ENCODE measurements at places on chromosomes 1 and 21.

- DNase-seq, result no peak
Observed at GRCh38 chr1:190475421-190476141, 2.1 kb downstream of the BRINP3 start.

DNA sequence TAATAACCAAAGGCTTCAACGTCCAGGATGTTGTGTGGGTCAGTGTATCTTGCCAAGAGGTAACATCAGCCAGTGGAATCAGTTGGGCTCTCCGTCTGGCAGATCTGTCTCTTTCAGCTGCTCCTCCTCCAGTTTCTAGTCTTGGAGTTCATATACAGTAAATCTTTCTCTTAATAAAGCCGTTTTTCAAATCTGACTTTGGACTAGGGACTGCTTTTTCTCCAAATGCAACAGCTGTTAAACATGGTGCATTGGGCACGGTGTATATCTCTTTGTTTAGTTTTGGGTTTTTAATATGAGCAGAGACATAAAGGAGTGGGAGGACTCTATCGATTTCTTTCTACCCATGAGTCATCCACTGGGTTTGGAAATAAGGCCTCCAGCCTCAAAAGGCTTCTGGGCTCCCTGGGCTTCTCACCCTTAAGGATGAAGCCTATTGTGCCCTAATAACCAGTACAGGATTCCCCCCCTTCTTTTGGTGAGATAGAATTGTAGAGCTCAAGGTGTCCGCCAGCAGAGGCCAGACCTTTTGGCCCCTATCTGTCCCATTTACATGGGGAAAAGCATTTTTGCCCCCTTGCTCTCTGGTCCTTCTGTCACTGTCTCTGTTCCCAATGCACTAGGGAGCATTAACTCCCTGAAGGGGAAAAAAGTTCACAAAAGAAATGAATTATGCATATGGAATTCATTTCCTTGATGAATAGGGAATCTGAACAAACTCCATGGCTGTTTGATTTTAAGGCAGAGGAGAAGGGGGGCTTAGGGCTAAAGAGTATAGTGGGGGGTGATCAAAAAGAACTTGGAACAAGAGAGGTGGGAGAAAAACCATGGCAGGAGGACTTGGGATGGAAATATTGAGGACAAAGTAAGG, 86.0 kb downstream of the PBX1 start:
- DNase-seq, result no peak

DNA sequence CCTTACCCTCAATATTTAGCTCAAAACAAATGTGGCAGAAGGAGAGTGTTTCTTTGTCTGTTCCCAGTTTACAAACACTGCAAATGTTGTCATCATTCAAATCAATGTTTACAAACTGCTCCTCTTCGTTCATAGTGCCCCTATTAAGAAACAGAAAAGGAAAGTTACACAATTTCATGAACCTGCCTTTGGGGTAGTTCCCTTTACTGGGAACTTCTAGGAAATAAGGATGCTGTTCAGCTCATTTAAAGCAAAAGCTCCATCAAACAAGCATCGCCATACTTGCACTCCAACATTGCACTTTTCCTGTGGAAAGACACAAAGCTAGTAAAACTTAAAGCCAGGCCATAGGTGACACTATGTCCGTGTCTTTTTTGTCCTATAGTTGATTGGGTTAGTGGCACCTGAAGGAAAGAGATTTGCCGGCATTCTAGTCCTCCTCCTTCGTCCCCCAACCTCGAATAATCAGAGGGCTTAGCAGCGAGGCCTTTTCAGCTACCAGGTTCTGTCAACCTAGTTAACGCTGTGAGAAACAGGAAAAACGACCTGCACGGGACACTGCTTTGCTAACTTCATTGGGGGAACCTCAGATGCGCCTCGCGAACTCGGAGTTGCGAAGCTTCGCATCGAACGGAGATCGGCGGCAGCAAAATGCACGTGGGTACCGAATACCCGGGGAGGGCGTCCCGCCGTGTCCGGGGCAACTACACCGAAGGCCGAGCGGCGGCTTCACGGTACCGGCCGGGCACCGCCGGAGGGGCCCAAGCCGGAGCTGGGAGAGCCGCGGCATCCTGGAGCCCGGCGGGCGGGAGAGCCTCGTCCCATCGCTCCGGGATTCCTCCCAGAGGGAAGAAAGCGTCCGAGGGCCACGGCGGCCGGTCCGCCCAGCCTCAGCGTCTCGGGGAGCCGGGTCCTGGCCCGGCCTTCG, 706 bp downstream of the C21orf91 start:
- DNase-seq, result peak; percentile 71

DNA sequence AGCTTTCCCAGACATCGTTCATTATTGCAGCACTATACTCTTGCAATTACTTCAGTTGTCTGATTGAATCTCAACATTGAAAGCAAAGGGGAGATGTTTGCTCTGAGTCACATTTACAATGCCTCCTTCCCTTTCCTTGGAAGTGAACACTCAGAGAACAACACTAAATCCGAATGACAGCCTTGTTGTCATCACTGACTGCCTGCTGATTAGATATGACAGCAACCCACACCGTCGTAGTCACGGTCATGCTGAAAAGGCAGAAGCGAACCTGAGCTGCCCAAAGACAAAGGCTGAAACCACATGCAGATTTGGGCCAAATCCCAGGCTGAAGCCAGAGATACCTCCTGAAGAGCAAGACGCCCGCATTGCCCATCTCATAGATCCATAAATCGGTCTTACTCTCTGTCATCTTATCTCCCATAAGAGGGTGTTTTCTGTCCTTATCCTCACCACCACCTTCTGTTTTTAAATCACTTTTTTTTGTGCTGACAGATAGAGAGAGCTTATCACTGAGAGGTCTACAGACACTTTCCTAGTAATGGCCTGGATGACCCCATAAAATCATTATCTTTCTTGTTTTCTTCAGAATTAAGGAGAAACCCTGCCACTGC, 47.5 kb downstream of the TMCO4 start:
- no peak for DNase-seq

- no peak for DNase-seq
Observed at GRCh38 chr1:201539561-201540431, 869 bp downstream of the NAV1 start.

GRCh38 chr1:116139592-116140134, 28.5 kb downstream of the MAB21L3 start:
- no peak for DNase-seq

DNA sequence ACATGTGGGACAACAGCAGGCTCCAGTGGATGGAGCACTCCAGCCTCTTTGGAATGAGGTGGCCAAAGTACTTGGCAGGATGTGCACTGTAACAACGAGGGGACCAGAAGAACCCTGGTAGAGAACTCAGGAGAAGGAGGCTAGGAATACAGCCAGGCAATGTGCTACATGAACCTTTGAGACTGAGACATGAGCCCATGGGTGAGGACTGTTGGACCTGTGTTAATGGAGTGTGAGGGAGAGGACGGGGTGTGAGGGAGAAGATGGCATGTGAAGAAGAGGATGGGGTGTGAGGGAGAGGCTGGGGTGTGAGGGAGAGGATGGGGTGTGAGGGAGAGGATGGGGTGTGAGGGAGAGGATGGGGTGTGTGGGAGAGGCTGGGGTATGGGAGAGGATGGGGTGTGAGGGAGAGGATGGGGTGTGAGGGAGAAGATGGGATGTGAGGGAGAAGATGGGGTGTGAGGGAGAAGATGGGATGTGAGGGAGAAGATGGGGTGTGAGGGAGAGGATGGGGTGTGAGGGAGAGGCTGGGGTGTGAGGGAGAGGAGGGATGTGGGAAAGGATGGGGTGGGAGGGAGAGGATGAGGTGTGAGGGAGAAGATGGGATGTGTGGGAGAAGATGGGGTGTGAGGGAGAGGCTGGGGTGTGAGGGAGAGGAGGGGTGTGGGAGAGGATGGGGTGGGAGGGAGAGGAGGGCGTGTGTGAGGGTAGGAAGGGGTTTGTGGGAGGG, 62.3 kb upstream of the ARTN start:
- no peak for DNase-seq

GRCh38 chr21:41651830-41652229, 115.0 kb downstream of the RIPK4 start:
- DNase-seq, result no peak

DNA sequence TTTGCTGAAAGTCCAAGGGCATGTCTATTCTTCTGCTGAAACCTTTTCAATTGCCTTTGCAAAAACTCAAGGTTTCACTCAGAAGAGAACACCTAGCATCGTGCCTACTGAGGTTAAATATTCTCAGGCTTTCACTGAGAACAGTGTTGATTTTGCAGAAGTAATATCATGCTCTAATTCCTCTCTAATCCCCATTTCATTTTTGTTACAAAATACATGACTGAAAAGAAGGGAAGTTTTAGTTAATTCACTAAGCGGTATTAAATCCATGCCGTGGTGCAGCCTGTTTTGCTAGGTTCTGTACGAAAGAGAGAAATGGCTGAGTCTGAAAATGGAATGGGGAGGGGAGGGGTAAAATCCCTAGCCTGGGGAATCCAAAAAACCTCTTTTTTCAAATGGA, 163.2 kb upstream of the CAMK1G start:
- no peak for DNase-seq

GRCh38 chr1:158999316-159000069, 10.2 kb upstream of the IFI16 start:
- no peak for DNase-seq

- DNase-seq, result no peak
Observed at GRCh38 chr1:192702212-192702902, 66.4 kb downstream of the RGS13 start.

All from CD4-positive, alpha-beta T cell (primary cell).